Osteocyte (in vitro differentiated cells): ENCODE measurements at places on chromosomes 6 and 20. TPM values are rescaled to one million over a fixed set of nuclear protein-coding genes. Genes with fewer than 3 reads are reported as not detected.

- no peak for DNase-seq
Measured at GRCh38 chr20:59030911-59031563, 1.1 kb downstream of the ATP5F1E start.

DNA sequence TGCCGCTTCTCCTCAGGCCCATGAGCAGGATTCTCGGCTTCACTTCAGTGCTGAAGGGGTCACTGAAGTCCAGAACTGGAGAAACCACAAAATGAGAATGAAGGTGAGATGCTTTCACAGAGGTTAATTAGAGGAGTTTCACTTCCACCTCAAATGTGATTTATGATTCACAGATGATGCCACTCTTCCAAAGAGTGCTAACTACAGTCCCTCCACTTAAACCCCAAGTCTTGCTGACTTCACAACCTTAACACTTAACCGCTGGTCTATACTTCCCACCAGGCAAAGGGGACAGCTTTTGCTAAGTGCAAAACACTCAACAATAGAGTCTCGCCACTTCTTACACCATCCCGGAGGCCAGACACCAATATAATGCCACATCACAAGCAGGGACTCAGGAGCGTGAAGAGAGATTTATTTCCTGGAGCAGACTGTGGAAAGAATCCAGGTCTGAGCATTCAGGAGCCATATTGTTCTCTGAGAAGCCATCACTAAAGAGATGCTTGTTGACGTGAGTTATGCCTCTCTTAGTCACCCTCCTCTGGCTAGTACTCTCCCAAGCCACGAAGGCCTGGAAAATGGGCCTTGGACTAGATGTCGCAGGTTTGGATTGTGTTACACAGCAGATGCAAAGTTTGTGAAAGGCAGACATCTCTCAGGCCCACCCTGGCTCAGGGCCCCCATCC lies 24.4 kb downstream of the RRAGD start:
- no peak for DNase-seq

DNA sequence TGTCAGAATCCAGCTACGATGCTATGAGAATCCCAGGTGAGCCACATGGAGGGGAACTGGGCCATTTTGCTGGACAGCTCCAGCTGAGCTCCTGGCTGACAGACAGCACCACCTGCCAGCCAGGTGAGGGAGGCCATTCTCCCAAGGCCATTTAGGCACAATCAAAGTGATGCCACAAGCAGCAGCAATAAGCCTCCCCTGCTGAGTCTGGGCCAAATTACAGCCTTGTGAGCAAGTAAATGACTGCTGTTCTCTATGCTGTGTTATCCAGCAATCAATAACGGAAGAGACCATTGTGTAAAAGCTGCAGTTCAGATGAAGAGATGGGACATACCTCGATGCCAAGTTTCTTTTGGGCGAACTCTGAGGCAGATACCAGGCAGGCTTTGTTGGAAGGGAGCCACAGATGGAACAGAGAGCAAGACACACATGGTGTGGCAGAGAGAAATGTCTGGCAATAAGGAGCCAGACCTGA lies 14.0 kb upstream of the SCGN start:
- DNase-seq, result no peak

- DNase-seq, result no peak
Measured at GRCh38 chr6:154458565-154459470, 51.7 kb downstream of the CNKSR3 start.

GRCh38 chr6:151761851-151762250 lies 45.6 kb upstream of the ESR1 start:
- DNase-seq, result no peak

DNA sequence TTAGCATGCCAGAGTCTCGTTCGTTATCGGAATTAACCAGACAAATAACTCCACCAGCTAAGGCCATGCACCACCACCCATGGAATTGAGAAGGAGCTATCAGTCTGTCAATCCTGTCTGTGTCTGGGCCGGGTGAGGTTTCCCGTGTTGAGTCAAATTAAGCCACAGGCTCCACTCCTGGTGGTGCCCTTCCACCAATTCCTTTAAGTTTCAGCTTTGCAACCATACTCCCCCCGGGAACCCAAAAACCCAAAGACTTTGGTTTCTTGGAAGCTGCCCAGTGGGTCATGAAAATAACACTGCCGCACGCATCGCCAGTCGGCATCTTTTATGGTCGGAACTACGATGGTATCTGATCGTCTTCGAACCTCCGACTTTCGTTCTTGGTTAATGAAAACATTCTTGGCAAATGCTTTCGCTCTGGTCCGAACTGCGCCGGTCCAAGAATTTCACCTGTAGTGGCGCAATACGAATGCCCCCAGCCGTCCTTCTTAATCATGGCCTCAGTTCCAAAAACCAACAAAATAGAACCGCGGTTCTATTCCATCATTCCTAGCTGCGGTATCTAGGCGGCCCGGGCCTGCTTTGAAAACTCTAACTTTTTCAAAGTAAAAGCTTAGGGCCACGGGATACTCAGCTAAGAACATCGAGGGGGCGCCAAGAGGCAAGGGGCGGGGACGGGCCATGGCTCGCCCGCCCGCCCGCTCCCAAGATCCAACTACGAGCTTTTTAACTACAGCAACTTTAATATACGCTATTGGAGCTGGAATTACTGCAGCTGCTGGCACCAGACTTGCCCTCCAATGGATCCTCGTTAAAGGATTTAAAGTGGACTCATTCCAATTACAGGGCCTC lies 1958.5 kb upstream of the DEFB115 start:
- DNase-seq, result no peak

DNA sequence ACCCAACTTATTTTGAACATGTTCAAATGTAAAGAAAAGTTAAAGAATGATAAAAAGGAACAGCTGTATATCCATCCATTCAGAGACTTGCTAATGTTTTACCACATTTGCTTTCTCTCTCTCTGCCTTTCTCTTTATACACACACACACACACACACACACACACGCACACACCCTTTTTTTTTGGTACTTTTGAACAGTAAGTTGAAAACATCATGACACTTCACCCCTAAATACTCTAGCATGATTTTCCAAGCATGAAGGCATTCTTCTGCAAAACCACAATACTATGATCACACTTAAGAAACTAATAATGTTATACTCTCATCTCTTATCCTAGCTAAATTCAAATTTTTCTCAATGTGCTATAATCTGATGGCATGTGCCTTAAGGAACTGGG lies 192.3 kb downstream of the UTRN start:
- no peak for DNase-seq

- no peak for DNase-seq
Measured at GRCh38 chr20:48782053-48782452, 45.7 kb downstream of the PREX1 start.

CDK5RAP1 gene
- total RNA-seq, result 25.1 and 25.3 TPM in 2 replicates

CAGE1 gene
- total RNA-seq, result 0.19 TPM in 1 of 2 replicates, not detected in the other

GRCh38 chr6:140784573-140784972 lies 1348.2 kb upstream of the GJE1 start:
- no peak for DNase-seq

- DNase-seq, result no peak
Measured at GRCh38 chr6:113968472-113968871, 2.5 kb downstream of the HDAC2 start.

- DNase-seq, result no peak
Measured at GRCh38 chr6:117444600-117444999, 18.9 kb upstream of the ROS1 start.

DNA sequence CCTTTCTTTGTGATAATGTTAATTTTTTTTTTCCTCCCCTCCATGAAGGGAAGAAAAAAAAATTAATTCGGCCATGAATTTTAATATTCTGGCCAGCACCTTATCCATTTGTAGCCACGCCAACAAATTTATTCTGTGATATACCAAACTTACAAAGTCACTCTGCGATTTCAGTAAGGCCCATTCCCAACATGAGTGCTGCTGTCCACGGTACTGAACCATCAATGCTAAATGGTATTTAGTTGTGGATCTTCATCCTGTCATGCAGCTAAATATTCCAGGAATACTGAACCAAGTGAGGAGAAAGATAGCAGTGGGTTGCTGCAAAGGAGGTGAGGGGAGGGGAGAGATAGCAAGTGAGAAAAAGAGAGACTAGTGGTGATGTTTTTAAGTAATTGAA lies 19.5 kb upstream of the RSPH4A start:
- DNase-seq, result no peak

DNA sequence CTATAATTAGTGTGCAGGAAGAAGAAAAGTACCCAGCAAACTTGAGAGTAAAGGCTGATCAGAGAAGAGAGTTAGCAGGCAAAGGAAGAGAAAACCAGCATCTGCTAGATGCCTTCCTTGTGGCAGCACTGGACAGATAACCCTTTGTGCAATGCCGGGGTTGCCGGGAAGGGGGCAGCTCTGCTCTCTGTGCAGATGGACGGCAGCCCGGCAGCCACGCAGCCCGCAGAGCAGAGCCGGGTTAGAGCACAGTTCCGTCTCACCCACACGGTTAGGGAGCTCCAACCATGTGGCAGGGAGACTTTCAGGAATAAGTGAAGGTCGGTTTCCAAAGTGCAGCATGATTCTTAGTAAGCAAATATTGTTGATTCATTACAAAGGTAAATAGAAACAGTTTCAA lies 80.0 kb upstream of the RPS6KA2 start:
- DNase-seq, result peak; percentile 83

DNA sequence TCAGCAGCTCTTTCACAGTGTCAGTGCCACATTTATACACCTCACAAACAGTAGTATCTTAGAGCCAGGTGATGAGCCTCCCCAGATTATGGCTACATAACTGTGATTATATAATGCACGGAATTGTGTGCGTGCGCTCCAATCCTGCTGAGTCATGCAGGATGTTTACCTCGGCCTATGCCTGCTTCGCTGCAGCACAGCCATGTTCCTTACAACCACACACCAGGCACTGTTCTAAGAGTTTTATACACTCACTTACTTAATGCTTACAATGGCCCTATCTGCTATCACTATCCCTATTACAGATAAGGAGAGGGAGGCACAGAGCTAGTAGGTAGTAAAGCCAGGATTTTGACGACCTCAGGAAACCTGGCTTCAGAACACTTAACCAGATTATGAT lies 7.3 kb downstream of the ZKSCAN3 start:
- no peak for DNase-seq

DNA sequence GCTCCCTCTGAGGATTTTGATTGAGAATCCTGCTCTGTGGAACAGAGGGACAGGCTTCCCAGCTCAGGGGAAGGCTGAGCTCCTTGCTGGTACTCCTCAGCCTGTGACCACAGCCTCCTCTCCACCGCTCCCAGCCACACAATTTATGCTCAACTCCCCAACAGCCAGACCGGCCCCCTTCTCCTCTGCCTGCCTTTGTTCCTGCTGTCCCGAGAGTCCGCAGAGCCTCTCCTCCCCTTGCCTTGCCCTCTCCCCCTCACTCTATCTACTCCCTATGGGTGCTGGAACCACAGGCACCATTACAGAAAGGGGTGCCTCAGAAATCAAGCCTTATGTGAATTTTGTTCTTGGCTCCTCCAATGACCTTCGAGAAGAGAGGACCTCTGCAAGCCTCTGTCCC lies 15.9 kb downstream of the MAP1LC3A start:
- DNase-seq, result no peak

GRCh38 chr6:10733863-10734262 lies 11.0 kb downstream of the TMEM14C start:
- DNase-seq, result no peak

CFB gene
- total RNA-seq, result 4.2 and 6.9 TPM in 2 replicates

DNA sequence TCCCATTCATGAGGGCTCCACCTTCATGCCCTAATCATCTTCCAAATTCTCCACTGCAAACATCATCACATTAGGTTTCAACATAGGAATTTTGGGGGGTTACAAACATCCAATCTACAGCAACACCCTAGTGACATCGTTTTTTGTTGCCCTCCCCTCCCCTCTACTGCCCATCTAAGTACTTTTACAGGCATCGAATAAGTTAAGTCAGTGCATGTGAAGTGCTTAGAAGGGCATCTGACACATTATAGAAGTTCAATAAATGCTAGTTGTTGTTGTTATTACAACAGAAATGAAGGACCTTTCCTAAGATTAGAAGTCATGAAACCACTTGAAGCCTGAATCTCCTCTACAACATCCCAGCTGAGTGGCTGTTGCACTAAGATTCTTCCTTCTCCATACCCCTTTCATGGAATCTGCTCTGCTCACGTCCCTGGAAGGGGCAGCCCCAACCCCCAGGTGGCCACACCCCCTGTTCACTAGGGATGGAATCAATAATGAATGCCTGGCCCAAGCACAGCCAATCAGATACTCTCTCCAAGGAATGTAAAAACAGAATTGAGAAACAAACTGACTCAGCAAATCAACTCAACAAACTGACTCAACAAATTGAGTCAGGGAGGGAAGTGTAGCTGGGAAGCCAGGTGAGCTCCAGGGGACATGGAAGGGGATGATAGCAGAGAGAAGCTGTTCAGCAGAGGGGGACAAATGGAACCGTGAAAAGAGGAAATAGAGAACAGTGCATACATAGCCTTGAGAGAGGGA lies 3.9 kb upstream of the LRP11 start:
- no peak for DNase-seq

GRCh38 chr20:37711001-37711400 lies 17.2 kb downstream of the CTNNBL1 start:
- no peak for DNase-seq

GRCh38 chr6:28337121-28337520 lies 1.2 kb upstream of the ZSCAN31 start:
- DNase-seq, result no peak

DNA sequence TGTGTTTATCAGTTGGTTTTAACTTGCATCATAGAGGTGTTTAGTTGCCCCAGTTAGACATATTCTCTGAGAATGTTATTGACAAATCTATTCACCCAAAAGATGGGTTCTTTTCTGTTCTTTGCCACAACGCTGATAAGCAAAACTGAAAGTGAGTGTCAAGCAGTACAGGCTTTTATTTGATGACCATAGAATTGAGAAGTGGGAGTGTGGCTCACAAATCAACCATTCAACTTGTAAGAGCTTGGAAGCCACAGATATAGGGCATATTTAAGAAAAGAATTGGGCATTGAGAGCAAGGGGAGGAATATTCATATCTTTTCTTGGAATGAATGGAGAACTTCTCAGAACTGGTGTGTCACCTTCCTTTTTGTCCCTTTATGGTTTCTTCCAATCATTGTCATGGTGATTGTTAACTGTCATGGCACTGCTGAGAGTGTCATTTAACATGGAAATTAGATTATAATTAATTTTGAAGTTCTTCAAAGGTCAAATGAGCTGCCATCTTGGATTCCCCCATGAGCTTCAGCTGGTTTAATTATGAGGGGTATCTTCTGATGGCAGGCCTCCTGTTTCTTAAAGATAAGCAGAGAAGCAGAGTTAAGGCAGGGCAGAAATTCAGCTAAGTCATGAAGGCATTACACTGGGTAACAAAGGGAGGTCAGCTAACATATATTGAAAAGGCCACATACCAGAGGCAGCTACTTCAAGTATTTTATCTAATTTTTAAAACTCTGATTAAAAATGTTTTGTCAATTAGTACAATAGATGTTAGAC lies 254.0 kb upstream of the HTR1E start:
- no peak for DNase-seq
